Stimulated activated CD4-positive, alpha-beta T cell treated with anti-CD3 and anti-CD28 coated beads, Interleukin-1b, Interleukin-23, amount 100 ng/mL, for 24 hours (primary cell): ENCODE measurements at places on chromosomes 3 and 15.
A peak's percentile ranks its signal among the peaks of the same experiment; 100 is the strongest.

DNA sequence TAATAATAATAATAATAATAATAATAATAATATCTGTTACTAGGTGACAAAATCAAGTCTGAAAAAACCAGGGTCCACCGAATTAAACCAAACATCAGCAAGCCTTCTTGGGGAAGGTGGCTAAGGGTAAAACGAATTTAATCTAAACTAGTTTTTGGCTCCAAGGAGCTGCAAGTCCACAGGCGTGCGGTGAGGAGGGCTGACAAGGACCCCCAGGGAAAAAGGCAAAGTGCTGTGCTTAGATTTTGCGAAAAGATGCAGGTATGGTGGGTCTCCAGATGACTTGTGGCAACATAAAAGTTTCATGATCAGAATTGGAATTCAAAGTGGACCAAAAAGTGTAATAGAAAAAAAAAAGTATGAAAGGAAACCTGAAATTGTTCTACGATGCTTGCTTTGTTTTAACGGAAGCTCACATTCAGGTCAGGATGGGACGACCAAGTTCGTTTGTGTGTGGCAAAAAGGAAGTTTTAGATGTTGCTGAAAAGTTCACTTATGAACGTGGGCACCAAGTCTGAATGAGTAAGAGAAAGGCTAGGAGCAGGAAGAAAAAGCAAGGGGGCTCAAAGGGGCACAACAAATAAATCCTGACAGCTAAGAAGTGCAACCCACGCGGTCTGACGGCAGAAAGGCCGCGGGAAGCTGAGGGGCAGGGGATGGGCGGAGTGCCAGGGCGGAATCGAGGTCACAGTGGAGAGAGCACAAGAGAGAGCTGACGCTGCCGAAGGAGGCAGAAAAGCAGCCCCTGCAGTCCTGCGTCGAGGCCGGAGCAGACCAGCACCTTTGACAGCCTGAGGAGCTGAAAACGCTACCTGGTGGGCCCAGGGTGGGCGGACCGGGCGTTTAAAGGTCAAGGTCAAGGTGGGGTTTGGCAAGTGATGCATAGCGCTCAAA lies 1.1 kb downstream of the WDR82 start:
- DNase-seq = no peak

GRCh38 chr15:65189102-65189740 lies 4.1 kb upstream of the CLPX start:
- no peak for DNase-seq

DNA sequence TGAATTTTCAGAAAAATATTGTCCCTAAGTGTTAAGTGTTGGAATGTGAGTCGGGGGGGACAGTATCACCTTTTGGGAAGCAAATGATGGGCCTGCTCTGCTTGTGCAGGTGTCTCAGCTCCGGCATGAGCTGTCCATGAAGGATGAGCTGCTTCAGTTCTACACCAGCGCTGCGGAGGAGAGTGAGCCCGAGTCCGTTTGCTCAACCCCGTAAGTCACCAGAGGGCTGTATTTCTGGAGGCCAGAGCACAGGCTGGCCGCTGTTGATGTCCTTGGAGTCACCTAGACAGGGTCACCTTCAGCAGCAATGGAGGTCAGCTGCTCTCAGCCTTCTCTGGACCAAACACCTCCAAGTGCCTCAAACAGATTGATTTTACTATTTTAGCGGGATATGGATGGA lies 78.0 kb downstream of the CCK start:
- DNase-seq = no peak

DNA sequence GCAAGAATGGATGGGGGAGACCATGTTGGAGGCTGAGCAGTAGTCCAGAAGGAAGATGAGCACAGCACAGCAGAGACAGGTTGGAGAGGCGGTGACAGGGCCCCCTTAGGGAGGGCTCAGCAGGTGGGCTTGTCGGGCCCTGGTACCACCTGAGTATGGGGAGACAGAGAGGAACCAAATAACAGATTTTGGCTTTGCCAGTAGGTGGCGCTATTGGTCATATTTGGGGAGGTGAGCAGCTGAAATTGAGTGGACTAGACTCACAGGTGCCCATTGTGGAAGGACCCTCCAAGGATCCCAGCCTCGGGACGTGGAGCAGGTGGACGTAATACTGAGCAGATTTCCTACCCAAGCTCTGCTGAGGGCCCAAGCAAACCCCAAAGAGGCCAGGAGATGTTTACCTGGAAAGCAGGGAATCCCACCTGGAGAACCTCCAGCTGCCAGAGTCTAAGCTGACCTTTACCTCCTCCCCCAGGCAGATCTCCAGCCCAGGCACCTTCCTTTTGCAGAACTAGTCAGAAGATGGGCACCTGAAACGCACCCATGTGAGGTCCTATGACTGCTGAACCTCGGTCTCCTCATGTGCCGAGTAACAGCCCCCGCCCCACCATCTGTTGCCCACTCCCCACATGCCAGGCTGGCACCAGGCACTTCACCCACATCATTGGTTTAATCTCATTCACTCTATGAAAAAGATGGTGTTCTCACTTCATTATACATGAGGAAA lies 24.6 kb upstream of the CORO2B start:
- DNase-seq = peak; percentile 46

GRCh38 chr3:126961791-126962461 lies 21.0 kb upstream of the PLXNA1 start:
- DNase-seq = no peak

- DNase-seq = no peak
Measured at GRCh38 chr3:38707730-38708129, 58.2 kb upstream of the SCN5A start.

DNA sequence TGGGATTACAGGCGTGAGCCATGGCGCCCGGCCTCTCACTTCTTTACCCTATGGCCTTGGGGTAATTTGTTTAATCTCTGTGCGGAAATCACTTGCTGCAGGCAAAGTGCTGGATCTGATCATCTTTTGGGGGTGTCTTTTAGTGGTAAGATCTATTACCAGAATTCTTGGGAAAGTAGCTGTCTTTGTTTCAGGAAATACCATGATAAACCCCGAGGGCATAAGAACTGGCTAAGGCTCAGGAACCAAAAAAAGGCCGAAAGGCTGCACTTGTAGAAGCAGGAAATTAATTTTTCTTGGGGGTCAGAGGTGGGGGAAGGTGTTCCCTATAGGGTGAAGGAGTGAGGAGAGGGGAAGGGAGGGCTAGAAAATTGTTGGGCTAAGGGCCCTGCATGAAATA lies 22.7 kb upstream of the IGF2BP2 start:
- no peak for DNase-seq

DNA sequence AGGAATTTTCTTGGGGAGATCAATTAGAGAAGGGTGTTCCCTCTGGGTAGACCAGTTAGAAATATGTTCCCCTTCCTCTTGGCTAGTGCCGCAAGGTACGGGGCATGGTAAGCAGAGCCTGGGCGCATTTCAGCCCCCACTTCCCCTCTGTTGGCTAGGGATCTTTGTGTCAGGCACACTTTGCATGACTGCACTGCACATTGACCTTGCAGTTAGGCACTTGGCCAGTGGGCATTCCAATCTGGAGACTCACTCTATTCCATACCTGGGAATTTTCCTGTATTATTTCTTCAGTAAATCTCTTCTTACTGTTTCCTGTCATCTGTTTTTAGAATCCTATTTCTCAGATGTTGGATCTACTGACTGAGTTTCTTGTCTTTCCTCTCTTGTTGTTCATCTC lies 30.0 kb upstream of the CACNA1D start:
- no peak for DNase-seq

DNA sequence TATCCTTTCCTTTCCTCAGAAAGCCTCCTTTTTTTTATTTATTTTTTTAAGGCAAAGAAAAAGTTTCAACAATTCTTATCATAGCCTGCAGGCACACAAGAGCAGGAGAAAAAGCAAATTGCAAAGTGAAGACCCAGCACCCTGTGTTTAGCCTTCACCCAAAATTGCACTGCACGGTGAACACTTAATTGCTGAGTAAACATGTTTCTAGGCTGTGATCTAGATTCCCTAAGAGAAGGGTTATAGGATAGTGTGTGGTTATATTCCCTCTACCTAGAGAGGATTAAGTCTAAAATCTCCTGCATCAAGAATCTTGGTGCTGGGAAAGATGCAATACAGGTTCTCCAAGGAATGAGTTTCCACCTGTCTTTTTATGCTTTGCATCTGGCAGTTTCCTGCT lies 70.2 kb upstream of the BFSP2 start:
- DNase-seq = no peak

DNA sequence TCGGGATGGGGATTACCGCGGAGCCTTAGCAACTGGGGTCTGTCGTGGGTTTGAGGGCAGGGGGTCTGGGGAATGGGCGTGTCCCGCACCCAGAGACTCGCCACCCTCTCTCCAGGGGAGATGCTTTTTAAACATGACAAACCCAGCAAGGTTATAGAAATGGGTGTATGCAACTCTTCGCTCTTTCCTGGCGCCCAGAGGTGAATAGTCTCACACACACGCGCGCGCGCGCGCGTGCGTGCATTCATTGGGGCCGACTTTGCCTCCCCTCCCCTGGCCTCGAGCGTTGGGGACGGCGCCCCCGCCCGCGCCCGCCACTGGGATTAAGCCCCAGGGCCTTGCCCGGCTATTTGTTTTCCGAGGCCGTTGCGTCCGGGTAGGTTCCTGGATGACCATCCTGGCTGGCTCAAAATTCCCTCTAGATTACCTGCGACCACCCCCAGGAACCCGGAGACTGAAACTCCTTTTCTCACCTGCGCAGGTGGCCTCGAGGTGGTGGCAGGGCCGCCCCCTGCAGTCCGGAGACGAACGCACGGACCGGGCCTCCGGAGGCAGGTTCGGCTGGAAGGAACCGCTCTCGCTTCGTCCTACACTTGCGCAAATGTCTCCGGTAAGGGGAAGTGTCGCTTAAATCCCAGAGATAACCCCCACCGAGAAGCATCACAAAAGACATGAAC lies 777 bp downstream of the GPR160 start:
- DNase-seq = no peak

DNA sequence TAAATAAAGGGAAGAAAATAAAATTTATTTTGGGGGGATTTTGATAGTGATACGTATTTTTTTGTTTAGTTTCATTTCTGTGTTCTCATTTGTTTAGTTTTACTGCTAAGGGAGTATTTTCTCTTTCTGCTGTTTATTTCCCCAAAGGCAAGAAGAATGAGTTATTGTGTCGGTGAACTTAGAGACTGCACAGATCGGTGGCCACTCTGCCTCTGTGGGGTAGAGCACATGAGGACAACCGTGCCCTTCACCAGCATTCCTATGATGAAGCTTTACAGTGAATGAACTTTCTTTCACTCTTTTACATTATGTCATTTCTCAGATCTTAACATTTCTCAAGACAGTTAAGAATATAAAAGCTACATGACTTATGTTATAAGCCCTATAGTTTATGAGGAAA lies 214.4 kb downstream of the OCA2 start:
- DNase-seq = no peak

- no peak for DNase-seq
Measured at GRCh38 chr15:70178335-70179084, 80.8 kb upstream of the TLE3 start.

DNA sequence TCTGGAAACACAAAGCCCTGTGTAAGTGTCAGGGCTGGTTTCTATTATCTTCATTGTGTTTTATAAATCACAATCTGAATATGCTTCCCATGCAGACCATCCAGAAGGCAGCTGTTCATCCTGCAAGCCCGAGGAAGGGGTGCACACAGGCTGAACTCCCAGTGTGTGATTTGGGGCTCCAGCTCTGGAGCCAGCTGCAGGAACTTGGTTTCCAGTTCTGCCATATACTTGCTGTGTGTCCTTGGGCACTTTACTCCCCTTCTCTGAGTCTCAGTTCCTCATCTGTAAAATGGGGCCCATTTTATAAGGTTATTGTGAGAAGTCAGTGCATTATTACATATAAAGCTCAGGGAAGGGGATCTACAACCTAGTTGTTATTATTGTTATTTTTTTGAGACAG lies 22.6 kb downstream of the CYP8B1 start:
- no peak for DNase-seq

DNA sequence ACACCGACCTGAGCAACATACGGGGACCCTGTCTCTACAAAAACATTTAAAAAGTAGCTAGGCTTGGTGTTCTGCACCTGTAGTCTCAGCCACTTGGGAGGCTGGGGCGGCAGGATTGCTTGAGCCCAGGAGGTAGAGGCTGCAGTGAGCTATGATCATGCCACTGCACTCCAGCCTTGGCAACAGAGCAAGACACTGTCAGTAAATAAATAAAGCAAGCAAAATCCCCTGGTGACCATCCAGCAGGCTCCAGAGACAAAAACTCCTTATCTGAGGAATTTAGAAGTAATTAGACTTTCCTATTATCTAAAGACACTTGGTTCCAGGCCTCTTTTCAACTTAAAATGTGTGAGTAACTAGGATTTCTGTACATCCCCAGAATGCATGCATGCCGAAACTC lies 29.5 kb upstream of the ZNF774 start:
- DNase-seq = no peak

DNA sequence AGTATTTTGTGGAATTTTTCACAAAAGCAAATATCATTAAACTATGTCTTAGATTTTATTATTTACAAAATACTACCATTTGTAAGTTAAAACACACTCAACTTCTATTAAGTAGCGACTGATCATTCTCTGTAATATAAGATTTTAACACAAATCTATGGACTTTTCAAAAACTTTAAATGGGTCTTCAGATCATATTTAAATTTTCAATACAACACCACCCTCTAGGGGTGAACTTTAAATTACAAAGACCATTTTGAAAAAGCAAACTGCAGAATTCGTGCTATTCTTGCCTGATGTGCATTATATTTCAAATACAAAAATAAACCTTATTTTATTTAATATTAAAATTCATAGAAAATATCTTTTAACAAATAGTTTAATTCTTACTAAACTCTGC lies 8.2 kb upstream of the VGLL4 start:
- no peak for DNase-seq

DNA sequence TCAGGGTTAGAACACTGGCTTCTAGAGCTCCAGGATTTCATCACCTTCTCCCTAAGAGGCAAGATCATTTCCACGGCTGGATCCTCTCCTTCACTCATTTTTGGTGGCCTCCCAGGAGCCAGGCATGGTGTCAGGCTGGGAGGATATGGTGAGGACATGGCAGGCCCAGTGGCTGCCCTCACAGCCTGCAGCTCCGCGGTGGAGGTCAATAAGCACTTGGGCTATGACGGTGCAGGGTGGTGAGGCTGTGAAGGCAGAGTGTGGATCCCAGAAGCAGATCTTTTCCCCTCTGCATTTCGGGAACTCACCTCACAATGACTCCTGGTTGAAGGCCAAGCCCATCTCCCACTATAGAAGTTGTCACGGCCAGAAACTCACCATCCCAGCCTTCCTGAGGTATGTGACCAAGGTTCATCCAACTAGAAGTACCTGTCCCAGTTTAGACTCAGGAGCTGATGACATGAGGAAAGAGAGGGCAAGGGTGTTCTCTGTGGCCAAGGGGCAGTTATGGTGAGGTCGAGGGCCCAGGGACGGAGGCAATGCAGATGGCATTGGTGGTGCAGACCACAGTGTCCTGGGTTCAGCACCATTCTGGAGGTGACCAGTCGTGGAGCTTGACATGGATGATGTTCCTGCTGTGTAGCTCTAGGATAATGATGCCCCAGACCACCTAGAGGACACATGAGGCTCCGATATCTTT lies 100.1 kb upstream of the SMAD3 start:
- no peak for DNase-seq

- DNase-seq = no peak
Measured at GRCh38 chr3:139764069-139764905, 86.5 kb upstream of the NMNAT3 start.
